ENCODE measurements at places on chromosomes 12 and 14.

GRCh38 chr12:112716099-112717093 is 75.2 kb upstream of the RPH3A start:
- no peak for DNase-seq

DNA sequence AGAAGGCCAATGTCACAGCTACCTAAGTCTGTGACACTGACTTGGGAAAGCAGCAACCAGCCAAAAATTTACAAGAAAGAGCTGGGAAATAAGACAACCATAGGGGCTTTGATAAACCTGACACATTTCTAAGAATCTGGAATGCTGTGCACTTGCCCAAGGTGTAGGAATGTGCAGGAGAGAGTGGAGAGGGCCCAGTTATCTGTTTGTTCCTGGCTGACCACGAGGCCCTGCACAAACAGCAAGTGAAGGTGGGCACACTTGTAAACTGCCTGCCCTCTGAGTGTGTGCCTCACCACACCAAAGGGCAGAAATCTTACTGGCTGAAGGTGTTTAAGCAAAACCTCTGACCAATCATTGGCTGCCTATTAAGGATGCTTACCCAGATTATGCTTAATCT is 27.3 kb downstream of the DLK1 start:
- DNase-seq: no peak

DNA sequence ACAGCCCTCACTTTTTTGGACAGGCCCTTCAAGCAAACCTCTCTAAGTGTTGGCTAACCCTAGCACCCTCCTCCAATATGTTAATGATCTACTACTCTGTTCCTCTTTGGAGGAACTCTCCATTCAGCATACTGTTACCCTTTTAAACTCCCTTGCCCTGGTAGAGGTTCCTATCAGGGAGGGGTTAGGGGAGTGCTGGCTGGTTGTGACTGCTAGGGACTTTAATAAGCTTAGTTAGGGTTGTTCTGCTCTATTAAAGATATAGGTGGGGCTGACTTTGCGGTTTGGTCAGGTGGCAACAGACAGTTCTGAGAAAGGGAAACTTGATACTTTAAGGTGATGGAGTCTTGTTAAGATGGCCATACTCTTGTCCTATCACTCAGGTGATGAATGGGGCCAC is 301.5 kb upstream of the FBXO33 start:
- DNase-seq: no peak

GRCh38 chr14:24879661-24880386 is 170.1 kb downstream of the STXBP6 start:
- DNase-seq: no peak

DNA sequence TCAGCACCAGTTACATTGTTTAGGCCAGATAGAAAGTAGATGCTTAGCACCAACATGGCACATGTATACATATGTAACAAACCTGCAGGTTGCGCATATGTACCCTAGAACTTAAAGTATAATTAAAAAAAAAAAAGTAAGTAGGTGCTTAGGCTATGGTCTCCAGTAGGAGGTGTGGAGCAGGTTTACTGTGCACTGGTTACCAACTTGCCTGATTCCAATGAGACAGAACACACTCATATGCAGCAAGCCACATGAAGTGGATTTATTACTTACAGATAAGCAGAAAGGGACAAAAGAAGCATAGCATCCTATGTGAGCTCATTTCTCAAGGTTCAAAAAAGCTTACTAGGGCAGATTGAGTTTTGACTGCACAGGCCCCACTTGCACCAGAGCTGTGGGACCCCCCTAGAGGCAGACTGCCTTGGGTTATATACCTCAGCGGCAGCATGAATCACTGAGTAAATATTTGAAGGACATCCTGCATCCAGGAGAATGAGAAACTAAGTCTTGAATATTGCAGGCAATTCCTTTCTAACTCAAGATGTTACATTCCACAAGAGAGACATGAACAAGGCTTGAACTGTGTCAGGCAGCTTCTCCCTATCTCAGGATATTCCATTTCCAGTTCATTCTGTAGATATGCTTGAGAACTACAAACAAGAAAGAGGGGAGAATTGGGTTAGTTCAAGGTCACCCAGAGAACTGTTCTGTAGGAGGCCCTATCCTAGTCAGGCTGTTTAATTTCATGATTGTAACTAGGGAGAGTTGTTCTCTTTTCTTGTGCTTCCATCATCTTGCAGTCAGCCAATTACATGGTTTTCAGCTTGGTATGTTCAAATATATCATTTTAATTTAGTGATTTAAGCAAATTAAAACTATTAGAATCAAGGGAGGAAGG is 30.1 kb downstream of the LRFN5 start:
- DNase-seq: no peak

DNA sequence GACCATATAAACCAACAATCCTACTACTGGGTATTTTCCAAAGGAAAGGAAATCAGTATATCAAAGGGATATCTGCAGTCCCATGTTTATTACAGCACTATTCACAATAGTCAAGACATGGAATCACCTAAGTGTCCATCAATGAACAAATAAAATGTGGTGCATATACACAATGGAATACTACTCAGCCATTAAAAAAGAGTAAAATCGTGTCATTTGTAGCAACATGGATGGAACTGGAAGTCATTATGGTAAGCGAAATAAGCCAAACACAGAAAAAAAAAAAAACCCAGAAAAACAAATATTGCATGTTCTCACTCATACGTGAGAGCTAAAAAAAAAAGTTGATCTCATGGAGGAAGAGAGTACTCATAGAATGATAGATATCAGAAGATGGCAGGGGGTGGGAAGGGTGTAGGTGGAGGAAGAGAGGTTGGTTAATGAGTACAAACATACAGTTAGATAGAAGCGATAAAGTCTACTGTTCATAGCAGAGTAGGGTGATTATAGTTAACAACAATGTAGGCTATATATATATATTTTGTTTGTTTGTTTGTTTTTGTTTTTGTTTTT is 49.3 kb downstream of the BCAT1 start:
- DNase-seq: no peak

DNA sequence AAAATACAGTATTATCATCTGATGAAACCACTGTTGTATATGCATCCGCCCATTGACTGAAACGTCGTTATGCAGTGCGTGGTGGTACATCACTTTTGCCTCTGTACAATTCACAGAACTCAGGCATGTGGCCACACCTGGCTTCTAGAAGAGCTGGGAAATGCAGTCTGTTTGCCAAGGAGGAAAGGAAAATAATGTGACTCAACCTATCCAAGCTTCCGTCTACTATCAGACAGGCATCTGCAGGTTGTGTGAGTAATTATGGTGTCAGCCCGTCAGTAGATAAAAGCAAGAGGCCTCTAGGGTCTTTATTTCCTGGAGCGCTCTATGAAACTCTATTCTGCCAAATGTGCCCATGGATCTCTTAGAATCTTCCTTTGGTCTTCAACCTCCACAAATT is 111.6 kb downstream of the BBS10 start:
- no peak for DNase-seq

GRCh38 chr12:79532907-79533288 is 157.9 kb downstream of the PAWR start:
- no peak for DNase-seq

GRCh38 chr12:6954316-6955107 is 3.4 kb downstream of the PTPN6 start:
- no peak for DNase-seq

- DNase-seq: no peak
These were observed 35.6 kb upstream of the UBC start for GRCh38 chr12:124949779-124950728.

GRCh38 chr14:95228240-95228639 is 70.9 kb upstream of the DICER1 start:
- DNase-seq: no peak

DNA sequence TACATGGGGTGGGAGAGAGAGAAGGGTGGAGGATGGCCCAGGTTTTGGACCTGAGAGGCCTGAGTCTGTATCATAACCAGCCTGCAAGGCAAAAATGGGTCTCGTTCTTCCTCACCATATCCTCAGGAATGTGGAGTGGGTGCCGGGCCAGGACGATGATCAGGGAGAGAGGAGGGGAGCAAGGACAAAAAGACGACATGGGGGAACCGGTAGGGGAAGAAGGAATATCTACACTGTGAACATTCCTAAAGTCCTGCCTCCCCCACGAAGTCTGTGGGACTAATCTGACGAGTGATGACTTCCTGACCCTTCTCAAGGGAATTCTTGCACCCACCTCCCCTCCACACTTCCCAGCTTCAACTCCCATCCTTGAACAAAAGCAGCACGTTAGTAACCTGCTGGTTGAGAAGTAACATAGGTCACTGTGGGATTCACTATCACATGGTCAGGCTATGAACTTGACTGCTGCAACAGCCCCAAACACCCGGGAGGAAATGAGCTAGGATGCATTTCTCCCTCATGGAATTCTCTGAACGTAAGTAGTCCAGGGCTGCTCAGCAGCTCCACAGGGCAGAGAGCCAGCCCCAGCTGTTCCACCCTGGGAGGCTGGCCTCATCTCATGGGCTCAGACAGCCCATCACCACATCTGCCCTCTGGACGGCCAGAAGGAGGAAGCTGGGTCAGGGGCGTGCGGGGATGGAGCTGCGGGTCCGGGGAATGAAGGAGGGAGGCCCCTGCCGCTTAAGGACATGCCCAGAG is 36.8 kb upstream of the VWF start:
- no peak for DNase-seq

All from activated CD4-positive, CD25-positive, alpha-beta regulatory T cell treated with anti-CD3 and anti-CD28 coated beads, Interleukin-2, amount 50 U/mL, for 16 hours (primary cell).